NCI-H524 treated with DMSO at 0.1 percent for 48 hours (cell line): ENCODE measurements at places on chromosomes 7 and 10.
A peak's percentile ranks its signal among the peaks of the same experiment; 100 is the strongest.

GRCh38 chr10:49568235-49568634, 29.3 kb upstream of the ERCC6 start:
- DNase-seq: no peak

DNA sequence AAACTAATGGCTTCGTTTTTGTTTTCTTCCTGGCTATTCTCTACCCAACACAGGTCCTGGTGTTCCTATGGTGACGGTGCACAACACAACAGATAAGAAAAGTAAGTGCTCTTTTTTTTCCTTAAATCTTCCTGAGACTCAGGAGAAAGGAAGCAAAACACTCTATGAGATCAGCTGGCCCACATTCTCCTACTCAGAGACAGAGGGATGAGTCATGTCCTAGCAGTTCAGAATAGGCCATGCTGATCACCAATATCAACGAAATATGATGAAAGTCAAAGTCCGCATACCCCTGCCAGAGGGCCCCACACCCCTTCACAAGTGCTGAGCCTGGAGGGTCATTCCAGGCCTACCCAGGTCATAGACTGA, 149.2 kb downstream of the PAXIP1 start:
- no peak for DNase-seq

DNA sequence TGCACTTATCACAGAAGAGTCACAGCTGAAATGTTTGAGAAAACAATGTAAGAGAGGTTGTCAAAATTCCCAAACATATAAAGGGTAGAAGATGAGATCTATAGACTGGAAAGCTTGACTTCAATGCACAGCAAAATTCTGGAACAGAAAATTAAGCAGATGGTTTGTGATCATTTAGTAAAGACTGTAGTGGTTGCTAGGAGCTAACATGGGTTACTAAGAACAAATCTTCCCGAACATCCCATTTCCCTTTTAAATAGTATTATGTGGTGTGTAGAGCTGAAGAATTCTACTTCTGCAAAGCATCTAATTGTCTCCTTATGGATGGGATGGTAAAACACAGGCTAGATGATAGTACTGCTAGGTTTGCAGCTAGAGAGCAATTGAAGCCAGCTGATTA, 312.3 kb downstream of the CAMK1D start:
- no peak for DNase-seq

DNA sequence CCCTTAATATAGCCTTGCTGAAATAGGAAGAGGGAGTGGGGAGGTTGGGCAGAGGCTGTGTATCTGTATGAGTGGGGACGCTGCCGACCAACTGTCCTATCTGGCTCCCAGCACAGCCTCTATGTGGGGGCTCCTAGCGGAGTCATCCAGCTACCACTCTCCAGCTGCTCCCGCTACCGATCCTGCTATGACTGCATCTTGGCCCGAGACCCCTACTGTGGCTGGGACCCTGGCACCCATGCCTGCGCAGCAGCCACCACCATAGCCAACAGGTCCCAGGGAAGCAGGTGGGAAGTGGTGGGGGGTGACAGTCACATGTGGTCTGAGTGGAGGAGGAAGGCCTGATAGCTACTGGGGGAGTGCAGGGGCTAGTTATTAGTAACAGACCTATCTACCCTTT, 6.6 kb downstream of the MRPL43 start:
- no peak for DNase-seq

DNA sequence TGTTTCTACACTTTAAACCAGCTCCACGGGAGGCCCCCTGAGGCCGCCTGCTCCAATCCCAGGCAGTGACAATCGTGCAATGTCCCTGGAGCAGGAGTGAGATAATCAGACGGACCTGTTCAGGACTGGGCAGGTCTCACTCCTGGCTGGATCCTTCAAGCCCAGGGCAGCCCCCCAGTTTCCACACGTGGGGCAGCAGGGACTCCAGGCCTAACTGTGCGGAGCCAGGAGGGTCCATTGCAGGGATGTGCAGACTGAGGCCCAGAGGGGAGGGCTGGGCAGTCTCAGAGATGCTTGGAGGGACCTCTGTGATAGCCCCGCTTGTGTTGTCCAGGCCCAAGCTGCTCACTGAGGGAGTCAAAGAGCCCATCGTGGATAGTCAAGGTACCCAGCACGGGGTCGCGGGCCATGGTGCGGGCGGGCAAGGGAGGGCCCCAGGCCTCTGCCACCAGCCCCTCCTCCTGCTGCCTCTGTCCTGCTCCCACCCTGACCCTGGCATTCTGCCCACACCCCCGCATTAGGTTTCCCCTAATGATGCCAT, 110.5 kb upstream of the KCTD7 start:
- no peak for DNase-seq

DNA sequence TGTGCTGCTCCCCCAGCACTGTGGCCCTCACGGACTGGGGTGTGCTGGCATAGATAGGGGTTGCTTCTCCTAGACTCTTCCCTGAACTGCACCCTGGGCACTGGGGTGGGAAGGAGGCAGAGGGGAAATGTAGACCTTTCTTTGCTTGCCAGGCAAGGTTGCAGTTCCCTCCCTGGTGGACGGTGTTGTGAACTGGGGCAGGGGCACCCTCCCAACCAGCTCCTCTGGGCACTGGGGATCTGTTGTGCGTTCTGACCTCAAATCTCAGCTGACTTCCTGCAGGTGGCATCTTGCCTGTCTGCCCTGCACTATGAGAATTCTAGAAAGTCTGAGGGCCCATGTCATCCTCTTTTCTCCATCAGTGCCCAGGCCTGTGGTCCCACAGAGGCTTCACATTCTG, 53.9 kb downstream of the ARHGAP22 start:
- no peak for DNase-seq

- DNase-seq: no peak
Observed at GRCh38 chr7:106369352-106369751, 84.6 kb upstream of the NAMPT start.

- no peak for DNase-seq
Observed at GRCh38 chr7:7237201-7237977, 55.0 kb downstream of the C1GALT1 start.

DNA sequence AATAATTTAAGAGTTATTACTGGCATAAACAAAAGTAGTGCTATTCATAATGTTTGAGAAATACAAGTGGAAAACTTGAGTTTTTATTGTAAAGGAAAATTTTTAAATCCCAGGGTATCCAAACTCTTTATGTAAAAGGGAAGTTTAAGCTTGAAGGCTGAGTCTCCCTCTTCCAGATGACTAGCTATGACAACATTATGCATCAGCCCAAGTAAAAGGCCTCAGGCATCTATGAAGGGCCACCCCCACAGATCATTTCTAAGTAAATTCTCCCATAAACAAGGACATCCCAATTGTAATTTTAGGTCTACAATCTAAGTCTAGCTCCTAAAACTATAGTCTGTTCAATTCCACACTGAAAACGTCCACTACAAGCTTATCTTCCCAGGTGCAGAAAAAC, 166.2 kb upstream of the STEAP1 start:
- DNase-seq: no peak

DNA sequence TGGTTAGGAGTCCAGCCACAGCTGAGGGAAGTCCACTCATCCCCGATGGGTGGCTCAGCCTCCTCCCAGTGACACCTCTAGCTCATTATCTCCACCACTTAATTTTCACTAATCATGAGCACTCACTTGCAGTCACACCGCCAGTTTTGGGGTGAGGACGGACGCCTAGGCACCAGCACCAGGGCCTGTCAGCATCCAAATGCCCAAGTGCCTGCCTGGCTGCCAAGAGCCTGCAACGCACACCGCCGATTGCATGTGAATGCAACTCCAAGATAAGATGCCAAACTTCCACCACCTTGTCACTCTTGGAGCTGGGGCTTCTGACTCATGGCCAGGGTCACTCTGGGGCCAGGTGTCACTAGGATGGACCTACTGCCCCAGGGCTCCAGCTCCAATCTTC, 24.4 kb upstream of the SMARCD3 start:
- no peak for DNase-seq

DNA sequence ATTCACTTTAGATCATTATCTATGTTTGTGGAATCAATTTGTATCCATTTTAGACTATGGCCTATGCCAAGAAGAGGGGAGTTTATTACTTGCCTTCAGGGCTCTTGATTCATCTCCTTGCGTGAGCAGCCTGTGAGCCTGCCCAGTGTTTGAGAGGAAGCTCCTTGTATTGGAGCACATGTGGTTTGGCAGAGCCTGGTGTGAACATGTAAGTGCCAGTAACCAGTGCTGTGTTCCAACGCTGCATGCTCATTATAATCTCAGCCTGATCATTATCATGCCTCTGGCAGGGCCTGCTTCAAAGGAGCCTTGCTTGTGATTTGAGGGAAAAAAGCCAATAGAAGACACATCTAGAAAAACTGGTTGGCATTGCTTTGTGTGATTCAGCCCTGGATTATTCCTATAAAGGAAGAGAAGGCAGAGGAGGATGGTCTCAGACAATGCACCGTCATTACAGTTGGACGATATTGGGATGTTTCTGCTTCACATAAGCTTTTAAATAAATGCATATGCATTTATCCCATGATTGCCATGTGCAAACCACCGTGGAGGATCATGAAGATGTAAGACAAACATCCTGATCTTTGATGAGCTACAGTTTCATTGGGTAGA, 203.4 kb upstream of the AHR start:
- no peak for DNase-seq

DNA sequence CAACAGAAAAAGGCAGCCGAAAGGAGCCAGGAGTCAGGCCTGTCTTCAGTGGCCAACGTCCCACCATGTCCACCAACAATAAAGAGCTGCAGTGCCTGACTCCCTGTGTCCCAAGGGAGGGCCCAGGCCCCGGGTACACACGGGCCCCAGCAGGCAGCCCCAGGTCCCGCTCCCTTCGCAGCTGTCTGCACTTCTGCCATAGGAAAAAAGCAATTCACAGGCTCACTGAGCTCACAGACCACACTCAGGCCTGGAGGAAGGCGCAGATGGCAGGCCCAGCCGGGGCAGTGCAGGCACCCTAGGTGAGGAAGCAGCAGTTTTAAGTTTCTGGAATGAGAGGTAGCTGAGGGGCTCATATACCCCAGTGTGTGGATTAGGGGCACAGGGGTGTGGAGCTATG, 100.5 kb downstream of the PRKAG2 start:
- no peak for DNase-seq

- DNase-seq: no peak
Observed at GRCh38 chr10:20858292-20859124, 38.6 kb downstream of the NEBL start.

DNA sequence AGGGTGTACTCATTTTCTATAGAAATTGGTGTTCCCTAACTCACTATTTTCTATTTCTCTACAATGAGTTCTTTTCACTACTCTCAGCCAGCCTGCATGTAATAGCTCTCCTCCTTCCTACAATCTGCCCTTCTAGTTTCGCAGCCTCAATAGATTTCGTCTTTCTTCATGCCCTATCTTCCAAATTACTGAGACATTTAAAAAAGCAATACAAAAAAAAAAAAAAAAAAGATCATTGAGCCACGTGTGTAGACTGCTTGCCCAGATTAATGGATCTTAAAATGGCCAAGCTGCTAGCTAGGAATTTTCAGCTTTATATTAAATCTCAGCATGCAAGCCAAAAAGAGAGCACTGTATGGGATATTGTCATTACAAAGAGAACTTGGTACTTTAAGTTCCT, 55.5 kb downstream of the ZNF277 start:
- DNase-seq: no peak

- no peak for DNase-seq
Observed at GRCh38 chr10:76430061-76430645, 998.7 kb downstream of the LRMDA start.

- DNase-seq: no peak
Observed at GRCh38 chr7:47473499-47474210, 108.3 kb downstream of the TNS3 start.

DNA sequence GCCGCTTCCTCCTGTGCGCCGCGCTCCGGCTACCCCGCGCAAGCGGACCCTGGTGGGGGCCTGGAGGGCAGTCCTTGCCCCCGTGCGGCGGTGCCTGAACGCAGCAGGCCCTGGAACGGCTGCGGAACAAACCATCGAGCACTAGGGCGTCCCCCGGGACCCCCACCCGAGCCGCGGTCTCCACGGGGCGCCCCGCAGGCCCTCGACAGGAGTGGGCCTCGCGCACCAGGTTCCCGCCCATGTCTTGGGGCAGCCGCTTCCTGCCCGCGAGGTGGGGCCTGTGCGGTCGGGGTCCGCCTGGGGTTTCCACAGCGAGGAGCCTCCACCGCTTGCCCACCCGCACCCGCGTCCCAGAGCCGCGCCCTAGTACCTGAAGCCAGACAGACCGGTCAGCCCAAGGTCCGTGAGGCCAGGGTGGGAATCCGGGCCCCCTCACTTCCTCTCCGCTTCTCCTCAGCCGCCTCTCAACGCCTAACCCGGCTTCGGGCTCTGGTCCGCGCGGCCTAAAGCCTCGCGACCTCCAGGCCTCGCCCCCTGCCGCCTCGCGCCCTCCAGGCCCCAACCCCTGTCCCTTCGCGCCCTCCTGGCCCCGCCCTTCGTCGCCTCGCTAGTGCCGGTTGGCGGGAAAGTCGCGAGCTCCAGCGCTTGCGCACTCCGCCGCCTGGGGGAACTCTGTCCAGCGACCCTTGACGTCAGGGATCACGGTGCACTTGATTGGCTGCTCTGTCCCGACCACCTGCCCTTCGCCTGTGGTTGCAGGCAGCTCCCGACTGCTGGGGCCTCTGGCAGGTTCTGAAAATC, 7.0 kb upstream of the GBX1 start:
- DNase-seq: no peak

GRCh38 chr10:90197766-90198165, 496.4 kb downstream of the KIF20B start:
- no peak for DNase-seq

DNA sequence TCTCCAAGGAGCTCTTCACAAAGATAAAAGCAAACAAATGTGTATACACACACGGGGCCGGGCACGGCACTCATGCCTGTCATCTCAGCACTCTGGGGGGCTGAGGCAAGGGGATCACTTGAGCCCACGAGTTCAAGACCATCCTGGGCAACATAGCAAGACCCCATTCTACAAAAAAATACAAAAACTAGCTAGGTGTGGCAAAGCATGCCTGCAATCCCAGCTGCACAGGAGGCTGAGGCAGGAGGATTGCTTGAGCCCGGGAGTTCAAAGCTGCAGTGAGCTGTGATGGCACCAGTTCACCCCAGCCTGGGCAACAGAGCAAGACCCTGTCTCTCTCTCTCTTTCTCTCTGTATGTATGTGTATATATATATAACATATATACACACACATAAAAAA, 22.3 kb downstream of the TTYH3 start:
- DNase-seq: no peak

- DNase-seq: no peak
Observed at GRCh38 chr7:159143780-159144757, 598 bp downstream of the VIPR2 start.

DNA sequence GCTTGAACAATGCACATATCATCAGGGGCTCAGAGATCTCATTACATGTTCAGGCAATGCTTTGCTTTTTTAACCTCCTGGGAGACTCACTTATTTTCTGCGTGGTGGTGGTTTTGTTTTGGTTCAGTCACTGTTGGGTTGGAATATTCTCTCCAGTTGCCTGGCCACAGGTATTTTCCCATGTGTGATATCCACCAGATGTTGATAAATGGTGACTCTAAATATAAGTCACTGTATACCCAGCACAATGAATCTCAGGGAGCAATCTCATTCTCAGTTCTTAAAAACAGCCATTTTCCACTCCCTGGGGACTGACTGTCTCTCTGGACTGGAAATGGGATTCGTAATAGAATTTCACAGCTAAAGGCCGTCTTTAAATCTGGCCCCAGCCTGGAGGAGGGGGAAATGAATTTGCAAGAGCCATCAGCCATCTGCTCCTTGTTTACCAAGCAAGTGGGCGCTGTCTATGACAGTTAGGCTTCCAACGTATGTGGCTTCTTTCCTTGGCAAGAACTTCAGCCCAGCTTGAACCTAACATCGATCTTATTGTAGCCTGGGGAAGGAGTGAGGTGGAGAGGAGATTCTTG, 1106.2 kb downstream of the NRG3 start:
- peak; percentile 66 for DNase-seq

GRCh38 chr10:18044976-18045720, 93.4 kb downstream of the SLC39A12 start:
- no peak for DNase-seq
